Left renal pelvis (tissue), 4 donors: ENCODE measurements at places on chromosomes 1 and 21. TPM values are rescaled to one million over a fixed set of nuclear protein-coding genes. Genes with fewer than 3 reads are reported as not detected.

- no peak for DNase-seq
These were observed 5.5 kb upstream of the PIK3R3 start for GRCh38 chr1:46137916-46138315.

GRCh38 chr1:7636795-7637526, 134.1 kb upstream of the VAMP3 start:
- DNase-seq: no peak

DNA sequence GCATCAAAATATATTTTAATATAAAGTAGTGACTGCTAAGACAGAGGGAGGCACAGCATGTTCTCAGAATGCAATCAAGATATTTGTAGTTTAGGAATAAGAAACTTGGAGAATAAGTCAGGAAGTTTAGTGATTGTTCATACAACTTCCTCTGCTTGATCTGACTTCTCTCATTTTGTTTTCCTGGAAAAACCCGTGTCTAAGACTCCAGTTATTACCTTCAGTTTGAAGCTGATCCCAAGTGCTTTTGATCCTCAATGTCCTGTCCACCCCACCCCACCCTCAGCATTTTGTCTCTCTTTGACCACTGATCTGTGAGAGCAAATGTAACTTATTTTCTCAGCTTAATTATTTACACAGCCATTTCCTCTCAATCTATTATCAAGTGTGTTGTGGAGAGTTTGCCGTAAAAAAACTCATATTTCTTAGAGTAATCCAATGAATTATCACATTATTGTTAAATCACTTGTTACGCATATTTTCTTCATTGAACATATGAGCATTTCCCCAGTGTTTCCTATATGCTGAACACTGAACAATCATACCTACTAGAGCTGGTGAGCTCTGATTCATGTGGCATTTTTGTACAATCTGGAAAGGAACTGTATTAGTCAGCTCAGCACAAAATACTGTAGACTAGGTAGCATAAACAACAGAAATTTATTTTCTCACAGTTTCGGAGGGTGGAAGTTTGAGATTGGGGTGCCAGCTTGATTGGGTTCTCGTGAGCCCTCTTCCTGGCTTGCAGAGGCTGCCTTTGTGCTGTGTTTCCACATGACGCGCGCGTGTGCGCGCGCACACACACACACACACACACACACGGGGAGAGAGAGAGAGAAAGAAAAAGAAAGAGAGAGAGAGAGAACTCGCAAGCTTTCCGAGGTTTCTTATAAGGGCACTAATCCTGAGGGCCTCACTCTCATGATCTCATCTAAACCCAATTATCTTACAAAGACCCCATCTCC, 65.5 kb upstream of the DPYD start:
- no peak for DNase-seq

Gene GRIK3
- 3.0 TPM for polyA plus RNA-seq

Gene LCE6A
- polyA plus RNA-seq: not detected

Gene PRRX1
- 12.1 TPM for polyA plus RNA-seq
